ENCODE measurements at places on chromosomes 1 and 21.

- no peak for DNase-seq
Measured at GRCh38 chr1:13764588-13765332, 64.8 kb downstream of the PRDM2 start.

GRCh38 chr1:162688931-162689330 lies 56.7 kb downstream of the DDR2 start:
- no peak for DNase-seq

- DNase-seq = no peak
Measured at GRCh38 chr1:166069390-166069789, 97.4 kb downstream of the FAM78B start.

GRCh38 chr1:8127171-8127641 lies 101.1 kb upstream of the ERRFI1 start:
- DNase-seq = peak; percentile 83

- DNase-seq = no peak
Measured at GRCh38 chr1:200919386-200919785, 24.7 kb downstream of the INAVA start.

DNA sequence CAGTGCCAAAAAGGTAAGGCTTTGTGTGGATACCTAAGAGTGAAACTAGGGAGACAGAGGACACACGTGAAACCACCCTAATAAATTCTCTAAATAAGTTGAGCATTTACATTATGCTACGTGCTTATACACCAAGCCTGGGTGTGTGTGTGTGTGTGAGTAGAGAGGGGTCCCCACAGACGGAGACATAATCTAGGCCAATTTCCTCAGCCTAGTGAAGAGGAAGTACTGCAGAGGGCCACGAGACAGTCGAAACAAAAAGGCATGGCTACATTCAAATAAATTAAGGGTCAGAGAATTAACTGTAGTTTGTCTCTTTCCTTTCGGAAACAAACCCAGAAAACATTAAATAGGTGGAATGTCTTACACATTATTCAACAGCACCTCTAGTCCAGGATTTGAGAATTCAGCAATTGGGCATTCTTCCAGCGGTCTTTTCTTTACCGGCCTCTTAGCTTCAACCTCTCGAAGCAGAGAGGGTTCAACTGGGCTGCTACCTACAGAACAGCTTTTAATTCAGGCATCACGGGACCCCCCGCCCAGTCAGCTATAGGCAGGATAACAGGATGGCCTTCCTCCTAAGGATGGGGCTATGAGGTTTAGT lies 75.0 kb downstream of the DESI2 start:
- no peak for DNase-seq

GRCh38 chr1:91650764-91651163 lies 150.1 kb downstream of the CDC7 start:
- DNase-seq = no peak

DNA sequence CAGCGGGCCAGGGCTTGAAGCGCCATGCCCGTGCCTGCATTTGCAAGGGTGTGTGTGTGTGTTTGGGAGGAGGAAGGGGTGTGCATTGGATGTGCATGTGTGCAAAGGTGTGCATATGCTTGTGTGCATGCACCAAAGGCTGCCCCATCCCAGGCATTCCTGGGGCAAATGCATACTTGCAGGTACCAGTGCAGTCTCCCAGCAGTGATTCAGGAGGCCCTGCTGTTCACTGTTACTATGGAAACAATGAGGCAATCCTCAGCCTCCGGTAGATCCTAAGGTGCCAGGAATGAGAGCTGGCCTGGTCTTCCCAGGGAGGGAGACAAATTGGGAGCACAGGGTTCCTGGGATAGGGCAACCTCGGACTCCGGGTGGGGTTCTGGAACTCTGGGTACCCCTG lies 7.5 kb upstream of the FNDC5 start:
- DNase-seq = no peak

GRCh38 chr21:46608672-46609111 lies 3.8 kb upstream of the S100B start:
- no peak for DNase-seq

DNA sequence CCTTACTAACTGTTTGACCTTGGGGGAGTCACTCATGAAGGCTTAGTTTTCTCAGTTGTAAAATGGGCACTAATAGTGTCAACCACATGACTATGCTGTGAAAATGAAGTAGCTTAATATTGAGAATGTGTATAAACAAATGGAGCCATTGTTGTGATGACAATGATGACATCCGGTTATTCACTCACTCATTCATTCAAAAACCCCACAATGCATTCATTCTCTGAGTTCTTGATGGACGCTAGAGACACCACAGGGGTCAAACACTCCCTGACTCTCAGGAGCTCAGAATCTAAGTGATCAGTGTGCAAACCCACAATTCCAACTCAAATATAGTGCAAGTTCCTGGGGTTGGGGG lies 138.9 kb downstream of the FOXD2 start:
- no peak for DNase-seq

GRCh38 chr1:30569384-30569783 lies 154.0 kb downstream of the MATN1 start:
- no peak for DNase-seq

GRCh38 chr1:113534130-113534817 lies 144.0 kb downstream of the MAGI3 start:
- DNase-seq = no peak

- DNase-seq = no peak
Measured at GRCh38 chr1:33814166-33814565, 49.7 kb upstream of the HMGB4 start.

- DNase-seq = no peak
Measured at GRCh38 chr1:3321559-3322449, 132.7 kb upstream of the ARHGEF16 start.

- no peak for DNase-seq
Measured at GRCh38 chr1:187854457-187854856, 1025.7 kb downstream of the PLA2G4A start.

GRCh38 chr1:182268669-182269068 lies 122.9 kb downstream of the GLUL start:
- DNase-seq = peak; percentile 19

DNA sequence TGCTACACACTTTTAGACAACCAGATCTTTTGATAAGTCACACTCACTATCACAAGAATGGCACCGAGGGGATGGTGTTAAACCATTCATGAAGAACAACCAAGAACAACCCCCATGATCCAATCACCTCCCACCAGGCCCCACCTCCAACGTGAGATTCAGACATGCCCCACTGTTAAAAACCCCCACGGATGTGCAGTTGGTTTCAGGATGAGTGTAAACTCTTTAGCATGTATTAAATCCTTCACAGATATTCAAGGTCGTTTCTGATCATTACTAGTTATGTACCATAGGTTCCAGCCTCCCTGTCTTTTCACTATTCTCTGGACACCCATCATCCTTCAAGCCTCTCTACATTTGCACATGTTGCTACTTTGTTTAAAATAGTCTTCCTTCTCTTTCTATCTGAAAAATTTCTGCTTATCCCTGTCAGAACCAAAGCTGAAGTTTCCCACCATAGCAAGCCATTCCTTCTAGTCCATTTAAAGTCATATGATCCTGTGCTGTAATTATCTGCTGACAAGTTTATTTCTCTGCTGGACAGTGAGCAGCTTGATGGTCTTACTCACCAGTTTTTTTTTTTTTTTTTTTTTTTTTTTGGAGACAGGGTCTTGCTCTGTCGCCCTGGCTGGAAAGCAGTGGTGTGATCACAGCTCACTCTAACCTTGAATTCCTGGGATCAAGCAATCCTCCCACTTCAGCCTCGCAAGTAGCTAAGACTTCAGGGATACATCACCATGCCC lies 36.8 kb downstream of the MAP10 start:
- no peak for DNase-seq

DNA sequence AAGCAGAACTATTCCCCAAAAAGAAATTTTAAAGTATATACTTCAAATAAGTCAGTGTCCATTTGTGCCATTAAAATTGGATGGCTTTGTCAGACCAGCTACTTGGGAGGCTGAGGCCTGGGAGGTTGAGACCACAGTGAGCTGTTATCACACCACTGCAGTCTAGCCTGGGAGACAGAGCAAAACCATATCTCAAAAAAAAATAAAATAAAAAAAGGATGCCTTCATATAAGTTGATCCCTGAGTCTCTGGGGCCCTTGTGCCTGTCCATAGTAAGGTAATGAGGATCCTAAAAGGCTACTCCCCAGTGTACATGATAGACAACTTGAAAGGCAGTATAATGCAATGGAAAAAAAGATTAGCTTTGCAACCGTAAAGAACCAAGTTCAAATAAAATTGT lies 81.2 kb upstream of the BARHL2 start:
- no peak for DNase-seq

GRCh38 chr1:53543778-53544695 lies 84.8 kb downstream of the DMRTB1 start:
- DNase-seq = no peak
